NCI-H2081 (cell line): ENCODE measurements at places on chromosomes 12 and 14.

GRCh38 chr12:57055824-57056223, 5.9 kb upstream of the MYO1A start:
- no peak for DNase-seq

- DNase-seq = no peak
Observed at GRCh38 chr12:108821407-108822397, 35.7 kb downstream of the SSH1 start.

- DNase-seq = no peak
Observed at GRCh38 chr12:51926064-51926632, 18.8 kb downstream of the ACVRL1 start.

DNA sequence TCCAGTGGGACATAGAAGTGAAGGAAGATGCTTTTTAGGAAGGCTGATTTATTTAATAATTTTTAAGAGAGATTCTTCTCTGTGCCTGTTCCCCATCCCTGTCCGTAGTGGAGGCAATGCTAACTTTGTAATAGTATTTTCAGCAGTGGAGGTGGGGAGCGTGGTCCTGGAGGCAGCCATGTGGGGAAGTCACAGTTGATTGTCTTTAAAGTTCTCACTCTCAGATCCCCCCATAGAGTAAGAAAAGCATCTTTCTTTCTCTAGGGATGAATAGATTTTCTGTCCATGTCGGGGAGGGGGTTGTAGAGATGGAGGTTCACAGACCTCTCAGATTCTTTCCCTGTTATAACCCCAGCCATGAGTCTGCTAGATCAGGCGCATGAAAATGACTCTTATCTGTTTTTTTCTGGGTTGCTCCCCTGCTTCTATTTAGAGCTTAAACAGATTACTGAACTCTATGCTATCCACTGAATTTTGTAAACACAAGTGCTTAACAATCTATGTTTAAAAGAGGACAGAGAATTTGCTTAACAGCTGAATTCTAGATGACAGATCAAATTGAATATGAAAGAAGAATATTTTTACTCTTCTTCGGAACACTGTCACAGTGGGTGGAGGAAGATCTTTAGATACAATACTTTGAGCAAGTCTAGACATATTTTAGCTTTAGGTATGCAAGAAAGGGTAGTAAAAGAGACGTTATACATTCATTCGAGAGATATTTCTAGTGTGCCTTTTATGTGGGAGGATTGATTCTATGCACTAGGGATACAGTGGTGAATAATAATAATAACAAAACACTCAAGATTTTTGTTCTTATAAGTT, 25.3 kb downstream of the TMEM117 start:
- DNase-seq = no peak

DNA sequence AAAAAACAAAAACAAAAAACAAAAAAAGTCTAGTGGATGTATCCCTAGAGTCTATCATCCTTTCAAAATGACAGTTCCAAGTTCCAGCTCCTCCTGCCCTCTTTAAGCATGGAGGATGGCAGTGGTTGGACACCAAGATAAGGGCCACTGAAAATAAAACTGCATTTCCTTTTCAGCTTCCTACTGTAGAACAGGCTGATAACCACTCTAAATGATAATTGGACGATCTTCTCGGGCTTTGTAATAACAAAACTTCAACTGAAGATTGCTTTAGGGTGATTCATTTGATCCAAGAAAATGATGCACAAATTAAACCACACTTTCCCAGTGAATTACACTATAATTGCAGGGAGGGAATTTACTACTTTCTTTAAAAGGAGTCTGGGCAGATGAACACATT, 42.2 kb upstream of the CRACR2A start:
- no peak for DNase-seq

DNA sequence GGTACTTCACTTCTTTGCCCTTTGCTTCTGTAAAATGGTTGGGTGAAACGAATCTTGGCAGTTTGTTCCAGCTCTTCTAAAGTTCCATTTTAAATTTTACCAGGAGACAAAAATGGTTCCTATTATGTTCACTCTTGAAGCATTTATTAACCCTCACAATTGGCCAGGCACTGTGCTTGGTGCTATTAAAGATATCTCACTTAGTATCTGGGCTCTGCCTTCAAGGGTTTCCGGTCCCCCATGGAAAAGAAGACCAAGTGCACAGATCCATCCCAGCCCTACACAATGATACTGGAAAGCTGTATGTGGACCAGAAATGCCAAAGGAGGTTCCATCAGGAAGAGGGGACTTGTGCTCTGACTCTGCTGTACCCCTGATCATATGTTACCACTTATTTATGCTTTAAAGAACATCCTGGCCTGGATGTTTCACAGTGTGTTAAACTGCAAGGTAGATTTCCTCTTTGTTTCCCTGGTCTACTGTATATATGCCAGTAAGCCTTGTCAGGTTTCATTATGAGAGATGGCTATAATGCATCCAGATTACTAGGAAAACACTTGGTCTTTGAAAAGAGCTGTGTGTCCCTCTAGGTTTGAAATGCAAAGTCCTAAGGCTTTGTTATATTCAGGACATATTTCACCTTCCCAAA, 154.8 kb downstream of the PRKCH start:
- DNase-seq = no peak

DNA sequence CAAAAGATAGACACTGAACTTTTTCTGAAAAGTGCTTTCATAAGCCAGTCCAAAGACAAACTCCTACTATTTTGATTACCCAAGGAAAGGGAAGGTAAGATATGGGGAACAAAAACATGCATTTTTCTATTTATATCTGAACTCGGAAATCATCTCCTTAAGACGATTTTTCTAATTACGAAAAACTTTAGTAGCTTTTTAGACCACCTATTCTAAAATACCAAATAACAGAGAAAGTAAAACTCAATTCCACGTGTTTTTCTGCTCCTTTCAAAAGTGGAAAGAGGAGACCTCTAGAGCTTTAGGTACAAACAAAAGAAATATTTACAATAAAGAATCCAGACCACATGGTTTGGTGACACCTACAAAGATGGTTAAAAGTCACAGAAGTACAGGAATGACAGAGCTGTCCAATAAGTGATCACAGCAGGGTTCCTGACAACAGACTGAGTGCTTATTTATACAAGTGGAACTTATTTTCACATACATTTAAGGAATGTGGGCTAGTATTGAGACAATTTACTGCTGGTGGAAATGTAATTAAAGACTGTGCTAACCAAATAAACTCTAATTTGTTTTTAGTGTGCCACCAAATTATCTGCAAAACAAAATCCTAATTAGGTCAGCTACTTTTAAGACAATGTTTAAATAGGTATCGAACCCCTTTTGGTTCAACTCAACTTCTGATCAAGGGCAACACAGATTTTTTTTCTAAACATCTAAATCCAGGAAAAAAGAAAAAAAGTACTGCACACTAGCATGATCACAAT, 2.4 kb downstream of the LRIG3 start:
- no peak for DNase-seq

- DNase-seq = no peak
Observed at GRCh38 chr12:53105256-53105655, 2.0 kb downstream of the SOAT2 start.

GRCh38 chr14:24075485-24076301, 4.3 kb downstream of the CPNE6 start:
- no peak for DNase-seq

DNA sequence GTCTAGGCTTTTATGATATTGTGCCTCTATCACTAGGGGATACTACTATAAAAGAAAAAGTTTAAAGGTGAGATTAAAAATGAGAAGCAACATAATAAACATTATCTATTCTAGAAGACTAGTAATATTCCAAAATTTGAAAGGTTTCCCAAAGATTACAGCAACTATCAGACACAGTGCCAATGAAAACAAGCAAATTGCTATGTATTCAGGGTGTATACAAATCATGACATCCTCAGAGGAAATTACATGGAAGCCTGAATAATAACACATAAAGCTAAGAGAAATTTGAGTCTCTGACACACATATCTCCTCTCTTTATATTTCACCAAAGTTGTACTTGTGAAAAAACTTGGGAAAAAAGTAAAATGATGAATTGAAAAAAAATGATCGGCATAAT, 327.0 kb downstream of the SEC23A start:
- DNase-seq = no peak

GRCh38 chr12:57390174-57390573, 40.7 kb downstream of the R3HDM2 start:
- no peak for DNase-seq

DNA sequence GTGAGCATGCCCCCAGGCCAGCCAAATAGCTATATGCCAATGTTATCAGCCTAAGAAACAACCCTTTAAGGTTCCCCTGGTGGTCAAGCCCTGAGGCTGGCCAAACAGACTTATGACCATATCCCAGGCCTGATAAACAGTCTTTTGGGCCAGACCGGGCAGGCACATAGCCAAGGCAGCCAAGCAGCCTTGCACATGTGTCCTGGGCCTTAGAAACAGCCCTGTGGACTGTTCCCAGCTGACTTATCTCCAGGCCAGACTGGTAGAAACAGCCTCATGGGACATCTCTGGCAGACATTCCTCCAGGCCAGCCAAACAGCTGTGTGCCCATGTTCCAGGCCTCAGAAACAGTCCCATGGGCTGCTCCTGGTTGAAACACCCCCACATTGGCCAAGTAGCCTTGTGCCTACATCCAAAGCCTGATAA, 295.0 kb upstream of the MGAT4C start:
- no peak for DNase-seq

- peak; percentile 86 for DNase-seq
Observed at GRCh38 chr12:120725659-120726509, at the start of gene ACADS. Gene ACADS (plus strand): TSS chr12:120725826. CDS start chr12:120725886, 60 bp downstream.

GRCh38 chr12:42550800-42551199, 38.7 kb downstream of the PRICKLE1 start:
- no peak for DNase-seq

DNA sequence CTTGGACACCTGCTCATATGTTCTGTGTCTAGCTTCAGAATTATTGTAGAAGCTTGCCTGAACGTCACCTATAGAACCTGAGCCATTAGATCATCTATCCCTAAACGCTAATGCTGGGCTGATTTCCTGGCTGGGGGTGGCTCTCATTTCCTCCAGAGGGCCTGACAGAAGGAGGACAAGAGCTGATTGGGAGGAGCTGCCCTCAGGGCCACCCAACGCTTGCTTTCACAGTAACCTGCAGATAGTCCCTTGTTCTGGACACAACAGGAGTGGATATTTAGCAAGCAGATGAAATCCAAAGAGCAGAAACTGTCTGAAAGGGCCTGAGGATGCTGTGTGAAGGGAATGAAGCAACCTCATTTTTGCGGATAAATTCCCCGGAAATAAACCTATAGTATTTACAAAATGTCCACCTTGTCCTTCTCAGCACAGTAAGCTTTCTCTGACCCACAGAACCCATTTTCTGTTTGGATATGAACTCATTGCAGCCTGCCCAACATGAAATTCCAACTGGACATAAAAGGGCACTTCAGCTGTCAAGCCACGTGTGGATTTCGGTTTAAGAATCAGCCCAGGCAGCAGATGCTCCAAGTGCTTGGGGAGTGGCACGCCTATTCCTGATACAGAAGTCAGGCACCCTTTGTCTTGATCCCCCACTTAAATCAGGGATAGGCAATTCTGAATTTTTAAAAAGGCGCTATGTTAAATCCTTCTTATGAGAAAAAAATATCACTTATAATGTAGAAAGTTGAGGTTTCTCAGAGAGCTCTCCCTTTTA, 32.8 kb upstream of the TUBA1C start:
- DNase-seq = peak; percentile 71

GRCh38 chr12:7100239-7100638, 8.0 kb upstream of the C1R start:
- DNase-seq = peak; percentile 88

DNA sequence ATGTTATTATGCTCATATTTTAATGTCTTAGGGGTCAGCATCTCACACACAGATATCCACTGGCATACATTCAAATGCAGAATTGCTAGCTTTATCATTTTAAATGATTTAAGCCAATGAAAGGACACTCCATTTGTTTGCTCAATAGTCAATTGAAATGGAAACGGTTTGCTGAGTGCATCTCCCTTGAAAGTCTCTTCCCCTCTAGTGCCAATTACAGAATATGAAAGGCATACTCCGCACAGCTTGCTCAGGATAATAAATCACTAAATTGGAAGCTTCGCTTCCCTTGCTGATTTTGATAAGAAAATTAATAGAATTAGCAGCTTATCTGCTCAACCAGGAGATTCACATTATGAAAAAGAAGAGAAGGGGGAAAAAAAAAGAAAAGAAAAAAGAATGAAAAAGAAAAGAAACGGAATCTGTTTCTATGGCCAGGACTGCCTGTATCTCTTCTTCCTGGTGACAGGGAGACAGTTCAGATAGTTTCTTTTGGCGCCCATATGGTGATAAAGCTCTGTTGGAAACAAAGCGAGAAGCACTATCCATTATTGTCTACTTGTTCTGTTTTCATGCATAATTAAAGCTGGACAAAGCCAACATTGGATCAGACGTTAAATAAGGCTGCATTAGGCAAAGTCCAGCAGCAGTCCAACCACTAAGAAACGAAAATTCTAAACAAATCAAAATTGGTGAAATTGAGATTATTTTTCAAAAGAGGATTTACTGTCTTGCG, 225.0 kb downstream of the GXYLT1 start:
- peak; percentile 39 for DNase-seq

- DNase-seq = no peak
Observed at GRCh38 chr14:20295067-20295466, 10.7 kb downstream of the TTC5 start.

DNA sequence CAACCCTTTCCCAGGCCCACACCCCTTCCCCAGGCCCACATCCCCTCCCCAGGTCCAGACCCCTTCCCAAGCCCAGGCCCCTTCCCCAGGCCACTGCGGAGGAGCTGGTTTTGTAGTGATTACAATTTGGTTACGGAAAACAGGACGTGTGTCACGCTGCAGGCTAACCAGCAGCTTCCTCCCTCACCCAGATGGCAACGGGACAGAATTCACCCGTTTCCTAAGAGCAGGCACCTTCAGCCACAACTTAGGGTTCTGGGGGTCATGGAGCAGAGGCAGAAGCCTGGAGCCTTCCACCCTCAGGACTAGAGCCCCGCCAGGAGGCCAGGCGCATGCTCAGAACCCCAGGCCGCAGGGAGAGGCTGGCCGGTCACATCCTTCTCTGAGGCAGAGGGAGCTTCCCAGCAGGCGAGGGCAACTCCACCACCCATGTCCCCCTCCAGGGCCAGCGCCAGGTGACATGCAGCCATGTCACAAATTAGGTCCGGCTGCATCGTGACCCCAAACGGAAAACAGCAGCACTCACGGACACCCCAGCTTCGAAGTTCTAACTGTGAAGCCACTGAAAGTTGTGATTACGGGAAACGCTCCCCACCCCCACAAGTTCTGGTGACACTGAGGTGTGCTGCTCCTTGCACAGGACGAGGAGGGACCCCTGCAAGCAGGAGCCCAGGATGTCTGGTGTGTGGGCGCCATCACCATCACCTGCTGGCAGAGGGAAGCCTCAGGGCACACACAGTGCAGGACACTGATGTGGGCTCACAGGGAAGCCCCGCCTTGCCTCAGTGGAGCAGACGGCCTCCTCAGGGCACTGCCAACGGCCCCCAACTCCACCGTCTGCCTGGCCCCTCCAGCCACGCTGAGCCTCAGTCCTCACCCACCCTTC, 7.7 kb downstream of the BRF1 start:
- no peak for DNase-seq

DNA sequence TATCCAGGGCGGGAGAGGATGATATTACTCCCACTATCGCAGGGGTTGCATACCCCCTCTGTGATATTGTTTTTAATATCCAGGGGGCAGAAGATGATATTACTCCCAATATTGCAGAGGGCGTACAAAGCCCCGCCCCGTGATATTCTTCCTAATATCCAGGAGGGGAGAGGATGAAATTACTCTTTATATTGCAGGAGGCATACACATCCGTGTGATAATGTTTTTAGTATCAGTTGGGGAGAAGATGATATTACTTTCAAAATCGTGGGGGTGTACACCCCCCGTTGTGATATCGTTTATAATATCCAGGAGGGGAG, 52.9 kb upstream of the OXA1L start:
- DNase-seq = no peak
